Hepatocyte (in vitro differentiated cells): ENCODE measurements at places on chromosomes 4 and X.
A peak's percentile ranks its signal among the peaks of the same experiment; 100 is the strongest.

- peaks cover 18% of the 10 kb centered on the region for H3K4me1 ChIP-seq
- DNase-seq: no peak
- H3K4me3 ChIP-seq: no peak overlapping the region
- no peak overlapping the region for H3K27ac ChIP-seq
- no peaks in the 10 kb centered on the region for H3K27me3 ChIP-seq
Observed at GRCh38 chr4:182914357-182914756, 2.8 kb downstream of the DCTD start.

DNA sequence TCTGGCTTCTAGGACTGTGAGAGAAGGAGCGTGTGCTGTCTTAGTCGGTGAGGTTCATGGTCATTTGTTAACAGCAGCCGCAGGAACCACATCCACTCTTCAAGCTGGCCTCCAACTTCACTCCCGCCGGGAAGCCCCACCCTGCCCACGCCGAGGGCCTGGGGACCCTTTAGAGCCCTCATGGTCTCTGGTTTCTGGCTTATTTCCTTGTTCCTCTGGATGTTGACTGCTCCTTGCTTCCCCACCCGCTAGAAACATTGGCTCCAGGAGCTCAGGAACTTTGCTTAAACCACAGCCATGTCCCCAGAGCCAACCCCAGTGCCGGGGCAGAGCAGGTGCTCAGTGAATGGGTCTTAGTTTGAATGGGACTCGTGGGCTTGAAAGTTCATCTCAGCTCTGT lies 40.8 kb downstream of the HTRA3 start:
- no peaks in the 10 kb centered on the region for H3K27me3 ChIP-seq
- H3K4me1 ChIP-seq: peaks cover 3% of the 10 kb centered on the region
- H3K36me3 ChIP-seq: no peaks in the 10 kb centered on the region
- H3K4me3 ChIP-seq: no peak overlapping the region
- no peak overlapping the region for H3K27ac ChIP-seq
- DNase-seq: no peak

- no peak overlapping the region for H3K27ac ChIP-seq
- no peaks in the 10 kb centered on the region for H3K27me3 ChIP-seq
- no peak overlapping the region for H3K4me3 ChIP-seq
- H3K36me3 ChIP-seq: no peaks in the 10 kb centered on the region
- DNase-seq: no peak
Observed at GRCh38 chr4:108315694-108316093, 147.0 kb upstream of the LEF1 start.

- DNase-seq: no peak
- no peak overlapping the region for H3K27ac ChIP-seq
- no peak overlapping the region for H3K4me3 ChIP-seq
- no peaks in the 10 kb centered on the region for H3K27me3 ChIP-seq
- no peaks in the 10 kb centered on the region for H3K36me3 ChIP-seq
Observed at GRCh38 chr4:161987611-161988010, 176.2 kb downstream of the FSTL5 start.

DNA sequence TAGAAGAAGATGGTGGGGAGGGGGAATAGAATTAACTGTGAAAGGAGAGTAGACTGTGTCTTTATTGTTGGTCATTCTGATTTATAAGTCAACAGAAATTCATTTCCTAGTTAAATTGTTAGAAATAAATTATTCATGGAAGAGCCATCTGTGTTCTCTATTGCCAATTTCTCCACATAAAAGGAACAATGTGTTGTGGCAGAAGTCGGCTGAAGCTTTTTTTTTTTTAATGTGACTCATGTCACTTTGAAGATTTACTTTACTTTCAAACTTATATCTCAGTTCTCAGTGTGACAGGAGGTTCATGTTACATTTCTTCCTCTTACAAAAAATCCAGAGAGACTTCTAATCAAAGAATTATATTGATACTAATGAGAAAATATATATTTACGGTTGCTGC lies 60.5 kb downstream of the CPE start:
- H3K27ac ChIP-seq: no peak overlapping the region
- no peaks in the 10 kb centered on the region for H3K36me3 ChIP-seq
- DNase-seq: no peak
- H3K27me3 ChIP-seq: no peaks in the 10 kb centered on the region
- peaks cover 12% of the 10 kb centered on the region for H3K4me1 ChIP-seq

- H3K27ac ChIP-seq: no peak overlapping the region
- no peaks in the 10 kb centered on the region for H3K4me1 ChIP-seq
- H3K27me3 ChIP-seq: no peaks in the 10 kb centered on the region
- H3K36me3 ChIP-seq: no peaks in the 10 kb centered on the region
- DNase-seq: no peak
Observed at GRCh38 chr4:110207233-110207632, 8.8 kb upstream of the ELOVL6 start.

- no peak for DNase-seq
- H3K36me3 ChIP-seq: no peaks in the 10 kb centered on the region
- H3K4me3 ChIP-seq: no peak overlapping the region
- peaks cover 46% of the 10 kb centered on the region for H3K4me1 ChIP-seq
Observed at GRCh38 chr4:140061194-140061593, 92.8 kb downstream of the MAML3 start.

- no peak overlapping the region for H3K27ac ChIP-seq
- H3K36me3 ChIP-seq: no peaks in the 10 kb centered on the region
- H3K4me1 ChIP-seq: no peaks in the 10 kb centered on the region
- no peak overlapping the region for H3K4me3 ChIP-seq
Observed at GRCh38 chrX:9873952-9874351, 87.7 kb downstream of the SHROOM2 start.

- H3K27ac ChIP-seq: no peak overlapping the region
- peaks cover 15% of the 10 kb centered on the region for H3K4me1 ChIP-seq
- no peaks in the 10 kb centered on the region for H3K27me3 ChIP-seq
- no peaks in the 10 kb centered on the region for H3K36me3 ChIP-seq
Observed at GRCh38 chr4:137470806-137471205, 61.5 kb downstream of the PCDH18 start.

DNA sequence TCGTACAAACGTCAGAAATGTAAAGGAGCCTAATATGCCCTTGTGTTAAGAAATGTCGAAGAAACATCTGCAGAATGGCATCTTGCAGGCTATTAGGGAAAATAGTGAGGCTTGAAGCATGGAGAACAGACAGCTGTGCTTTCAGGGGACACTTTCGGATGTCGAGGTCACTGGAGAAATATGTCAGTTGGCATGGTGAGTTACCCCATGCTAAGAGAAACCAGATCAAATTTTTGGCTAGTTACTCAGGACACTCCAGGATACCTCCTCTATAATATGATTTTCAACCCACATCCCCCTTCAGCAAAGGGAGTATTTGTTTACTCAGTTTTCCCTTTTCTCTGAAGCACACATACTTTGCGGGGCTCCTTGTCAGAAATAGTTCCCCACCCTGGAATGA lies 171.4 kb downstream of the GPC3 start:
- H3K36me3 ChIP-seq: no peaks in the 10 kb centered on the region
- H3K4me3 ChIP-seq: no peak overlapping the region
- no peaks in the 10 kb centered on the region for H3K4me1 ChIP-seq
- no peaks in the 10 kb centered on the region for H3K27me3 ChIP-seq

GRCh38 chr4:67922697-67923096 lies 38.9 kb upstream of the TMPRSS11D start:
- H3K27ac ChIP-seq: no peak overlapping the region
- H3K4me3 ChIP-seq: no peak overlapping the region
- no peak for DNase-seq
- no peaks in the 10 kb centered on the region for H3K27me3 ChIP-seq
- no peaks in the 10 kb centered on the region for H3K36me3 ChIP-seq

GRCh38 chr4:2794486-2795299 lies 1.8 kb downstream of the SH3BP2 start:
- H3K36me3 ChIP-seq: no peaks in the 10 kb centered on the region
- peaks cover 44% of the 10 kb centered on the region for H3K4me1 ChIP-seq
- DNase-seq: peak; percentile 68
- H3K27ac ChIP-seq: peak overlapping the region; percentile 89

DNA sequence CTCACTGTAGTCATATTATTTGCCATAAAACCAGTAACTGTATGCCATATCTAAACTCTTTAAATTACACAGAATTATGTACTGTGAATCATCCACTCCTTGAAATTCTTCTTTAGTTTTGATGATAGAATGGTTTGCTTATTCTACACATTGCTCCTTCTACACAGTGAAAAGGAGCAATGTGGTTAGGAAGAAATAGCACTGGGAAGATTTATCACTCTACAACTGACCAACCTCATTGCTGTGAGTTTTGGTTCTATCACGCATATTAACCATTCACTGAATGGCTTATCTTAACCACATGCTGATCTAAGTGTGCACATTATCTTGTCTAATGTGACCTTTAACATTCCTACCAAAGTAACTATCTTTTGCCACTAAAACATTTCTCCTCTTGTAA lies 415.7 kb upstream of the NDST4 start:
- H3K4me3 ChIP-seq: no peak overlapping the region
- H3K4me1 ChIP-seq: no peaks in the 10 kb centered on the region
- no peak for DNase-seq
- no peak overlapping the region for H3K27ac ChIP-seq
- H3K36me3 ChIP-seq: no peaks in the 10 kb centered on the region
